T-helper 1 cell (primary cell): ENCODE measurements at places on chromosomes 16 and 17.

DNA sequence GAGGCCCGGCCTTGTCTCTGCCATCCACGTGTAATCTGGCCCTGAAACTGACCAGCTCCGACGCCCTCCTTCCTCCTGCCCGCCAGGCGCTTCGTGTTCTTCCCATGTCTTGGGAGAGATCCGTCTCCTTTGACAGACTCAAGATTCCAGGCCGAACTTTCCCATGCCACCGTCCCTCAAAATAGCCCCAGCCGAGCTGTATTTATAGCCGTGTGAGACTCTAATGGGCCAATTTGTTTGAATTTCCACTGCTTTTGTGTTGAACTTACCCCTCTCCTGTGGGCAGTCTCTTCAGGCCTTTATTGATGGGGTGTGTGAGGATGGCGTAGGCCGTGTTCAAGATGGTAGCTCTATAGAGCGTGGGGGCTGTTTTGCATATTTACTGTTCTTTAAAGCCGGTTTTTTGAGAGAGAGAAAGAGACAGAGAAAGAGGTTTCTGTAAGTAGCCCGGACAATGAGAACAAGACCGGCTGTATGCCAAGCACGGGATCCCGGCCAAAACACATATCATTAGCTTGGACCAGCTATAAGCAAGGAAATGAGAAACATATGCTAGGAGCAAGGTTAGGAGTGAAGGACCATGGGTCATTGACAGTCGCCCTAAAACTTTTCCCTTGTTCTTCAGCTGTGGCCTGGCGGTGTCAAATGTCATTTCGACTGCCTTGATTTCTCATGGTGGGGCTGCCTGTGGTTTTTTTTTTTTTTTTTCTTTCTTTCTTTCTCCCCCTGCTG, 124.5 kb upstream of the ZFHX3 start:
- DNase-seq = no peak

DNA sequence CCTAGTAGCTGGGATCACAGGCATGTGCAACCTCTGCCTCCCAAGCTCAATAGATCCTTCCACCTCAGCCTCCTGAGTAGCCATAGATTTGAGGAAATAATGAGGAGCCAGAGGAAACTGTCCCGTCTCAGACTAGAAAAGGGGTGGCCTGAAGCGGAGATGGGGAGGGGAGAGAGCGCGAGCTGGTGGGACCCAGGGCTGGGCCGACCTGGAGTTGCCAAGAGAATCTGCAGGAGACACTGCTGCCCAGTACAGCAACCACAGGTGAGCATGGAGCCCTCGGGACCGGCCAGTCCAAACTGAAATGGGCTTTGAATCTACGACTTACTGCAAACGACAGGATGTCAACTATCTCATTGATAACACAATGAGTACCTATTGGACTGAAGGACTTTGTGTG, 24.3 kb downstream of the CD300A start:
- no peak for DNase-seq

GRCh38 chr17:46742565-46743270, 75.8 kb downstream of the WNT3 start:
- no peak for DNase-seq

DNA sequence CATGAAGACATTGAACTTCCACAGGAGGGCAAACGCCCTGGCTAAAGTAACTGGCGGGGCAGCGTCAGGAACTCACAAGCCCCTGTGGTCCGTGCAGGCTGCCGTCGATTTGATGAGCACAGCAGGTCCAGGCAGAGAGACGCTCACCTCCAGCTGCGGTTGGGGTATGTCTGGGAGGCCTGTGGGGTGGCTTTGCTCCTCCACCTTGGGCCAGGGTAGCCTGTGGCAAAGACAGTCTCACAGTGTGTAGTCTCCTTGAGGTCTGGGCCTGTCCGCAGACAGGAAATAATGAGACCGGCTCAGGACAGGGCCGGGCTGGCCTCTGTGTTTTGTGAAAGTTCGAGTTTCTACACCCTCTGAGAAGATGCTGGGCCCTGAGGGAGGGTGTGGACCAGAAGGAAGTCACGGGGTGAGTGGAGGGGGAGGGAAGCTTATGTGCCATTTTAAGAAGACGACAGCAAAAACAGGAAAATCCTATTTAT, 103.3 kb downstream of the METRNL start:
- DNase-seq = no peak

- no peak for DNase-seq
Observed at GRCh38 chr16:89571636-89572035, 3.9 kb upstream of the CPNE7 start.

- DNase-seq = no peak
Observed at GRCh38 chr16:55136356-55137150, 187.4 kb upstream of the IRX6 start.

DNA sequence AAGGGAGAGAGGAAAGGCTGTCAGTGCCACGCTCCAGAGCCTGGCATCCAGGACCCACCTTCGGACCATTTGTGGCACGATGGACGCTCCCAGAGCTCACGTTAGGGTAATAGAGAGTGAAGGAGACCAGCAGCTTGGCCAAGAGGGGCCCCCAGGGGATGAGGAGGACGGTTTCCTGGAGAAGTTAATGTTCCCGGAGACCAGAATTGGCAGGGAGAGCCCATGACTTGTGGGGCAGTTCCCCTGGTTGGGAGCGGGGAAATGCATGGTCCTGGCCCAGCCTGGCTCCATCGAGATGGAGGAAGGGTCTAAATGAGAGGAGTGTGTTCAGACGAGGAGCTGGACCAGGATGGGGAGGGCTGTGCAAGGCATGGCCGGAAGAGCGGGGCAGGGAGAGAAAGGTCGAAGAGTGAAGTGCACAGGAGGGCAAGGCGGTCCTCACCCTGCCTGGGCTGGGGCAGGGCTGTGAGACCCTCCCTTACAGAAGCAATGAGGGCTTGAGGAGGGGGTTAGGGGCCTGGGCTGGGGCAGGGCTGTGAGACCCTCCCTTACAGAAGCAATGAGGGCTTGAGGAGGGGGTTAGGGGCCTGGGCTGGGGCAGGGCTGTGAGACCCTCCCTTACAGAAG, 2.9 kb upstream of the HIC1 start:
- no peak for DNase-seq

- DNase-seq = no peak
Observed at GRCh38 chr17:38605411-38605840, 326 bp downstream of the SRCIN1 start.

GRCh38 chr17:76543826-76544545, 4.1 kb downstream of the PRCD start:
- no peak for DNase-seq

- DNase-seq = no peak
Observed at GRCh38 chr17:78434455-78435329, 56.2 kb downstream of the PGS1 start.

GRCh38 chr16:3980253-3981111, 100.0 kb upstream of the CREBBP start:
- no peak for DNase-seq

DNA sequence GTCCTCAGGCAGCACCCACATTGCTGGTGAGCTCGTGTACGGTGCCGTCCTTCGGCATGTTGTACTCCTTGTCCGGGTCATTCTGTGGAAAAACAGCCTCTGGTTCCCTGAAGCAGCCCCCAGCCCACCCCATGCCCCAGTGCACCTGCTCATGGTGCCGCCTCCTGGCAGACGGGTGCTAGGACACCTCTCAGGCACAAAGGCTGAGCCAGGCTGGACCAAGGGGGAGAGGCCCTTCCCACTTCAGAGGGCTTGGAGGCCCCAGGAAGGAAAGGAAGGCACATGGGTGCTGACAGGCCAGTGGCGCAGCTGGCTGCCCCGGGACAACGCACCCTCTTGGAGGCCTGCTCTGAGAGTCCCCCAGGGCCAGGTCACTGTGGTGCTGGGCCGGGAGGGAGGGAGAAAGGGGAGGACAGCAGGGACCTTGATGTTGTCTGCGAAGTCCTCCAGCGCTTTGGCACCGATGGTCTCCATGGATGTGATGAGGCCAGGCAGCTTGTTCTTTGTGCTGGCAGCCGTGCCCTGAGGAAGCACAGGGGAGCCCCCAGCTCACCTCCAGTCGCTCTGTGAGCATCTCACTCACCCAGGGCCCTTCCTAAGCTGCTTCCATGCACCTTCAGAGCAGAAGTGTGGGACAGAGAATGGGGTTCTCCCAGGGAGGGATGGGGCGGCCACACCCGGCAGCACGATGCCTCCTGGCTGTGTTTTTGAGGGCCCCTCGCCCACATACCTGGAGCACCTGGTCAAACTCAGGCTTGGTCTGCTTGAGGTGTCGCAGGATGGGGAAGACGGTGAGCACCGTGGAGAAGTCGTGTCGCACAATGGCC, 9.3 kb downstream of the ZACN start:
- DNase-seq = no peak

- no peak for DNase-seq
Observed at GRCh38 chr17:44081681-44082080, 11.1 kb downstream of the G6PC3 start.

DNA sequence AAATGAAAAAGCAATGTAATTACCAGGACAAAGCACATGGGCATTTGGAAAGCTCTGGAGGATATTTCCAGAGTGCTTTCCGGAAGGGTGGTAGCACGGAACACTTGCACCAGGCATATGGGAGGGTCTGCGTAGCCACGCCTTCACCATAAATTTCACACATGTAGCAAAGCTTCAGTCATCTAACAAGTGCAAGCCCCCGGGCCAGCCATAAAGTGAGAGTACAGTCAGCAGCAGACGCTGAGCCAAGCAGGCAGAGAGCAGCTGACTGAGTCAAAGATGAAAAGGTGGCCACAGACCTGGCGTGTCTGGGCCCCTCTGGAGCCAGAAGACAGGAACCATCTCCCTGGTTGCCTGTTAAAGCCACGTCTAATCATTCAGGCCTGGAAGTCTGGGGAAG, 130.6 kb downstream of the SEC14L1 start:
- DNase-seq = no peak

- no peak for DNase-seq
Observed at GRCh38 chr16:48535369-48535787, 74.6 kb downstream of the N4BP1 start.

- no peak for DNase-seq
Observed at GRCh38 chr16:11004351-11004750, 60.0 kb downstream of the CLEC16A start.

DNA sequence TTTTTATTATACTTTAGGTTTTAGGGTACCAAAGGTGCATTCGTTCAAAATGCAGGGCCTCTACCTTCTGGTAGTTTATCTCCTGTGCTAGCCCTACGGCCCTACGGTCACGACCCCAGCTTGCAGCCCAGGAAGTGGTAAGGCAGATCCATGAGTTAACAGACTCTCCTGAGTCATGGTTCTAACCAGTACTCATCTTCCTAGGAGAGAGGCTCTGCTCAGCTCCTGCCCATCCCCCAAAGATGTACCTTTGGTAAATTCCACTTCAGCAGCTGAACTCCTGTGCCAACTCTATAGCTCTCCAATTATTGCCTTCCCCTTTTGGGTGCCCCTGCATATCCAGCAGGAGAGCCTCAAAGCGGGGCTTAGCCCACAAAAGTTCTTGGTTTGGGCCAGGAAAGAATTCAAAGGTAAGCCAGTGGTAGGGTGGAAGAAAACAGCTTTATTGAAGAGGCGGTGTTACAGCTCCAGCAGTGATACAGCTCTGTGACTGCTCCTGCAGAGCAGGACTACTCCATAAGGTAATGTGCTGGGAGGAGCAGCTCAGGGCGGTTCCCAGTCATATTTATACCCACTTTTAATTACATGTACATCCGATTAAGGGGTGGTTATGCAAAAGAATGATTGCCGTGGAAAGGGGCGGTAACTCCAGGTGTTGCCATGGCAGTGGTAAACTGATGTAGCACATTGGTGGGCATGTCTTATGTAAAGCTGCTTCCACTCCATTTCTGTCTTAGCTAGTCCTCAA, 241.4 kb downstream of the PMP22 start:
- no peak for DNase-seq

DNA sequence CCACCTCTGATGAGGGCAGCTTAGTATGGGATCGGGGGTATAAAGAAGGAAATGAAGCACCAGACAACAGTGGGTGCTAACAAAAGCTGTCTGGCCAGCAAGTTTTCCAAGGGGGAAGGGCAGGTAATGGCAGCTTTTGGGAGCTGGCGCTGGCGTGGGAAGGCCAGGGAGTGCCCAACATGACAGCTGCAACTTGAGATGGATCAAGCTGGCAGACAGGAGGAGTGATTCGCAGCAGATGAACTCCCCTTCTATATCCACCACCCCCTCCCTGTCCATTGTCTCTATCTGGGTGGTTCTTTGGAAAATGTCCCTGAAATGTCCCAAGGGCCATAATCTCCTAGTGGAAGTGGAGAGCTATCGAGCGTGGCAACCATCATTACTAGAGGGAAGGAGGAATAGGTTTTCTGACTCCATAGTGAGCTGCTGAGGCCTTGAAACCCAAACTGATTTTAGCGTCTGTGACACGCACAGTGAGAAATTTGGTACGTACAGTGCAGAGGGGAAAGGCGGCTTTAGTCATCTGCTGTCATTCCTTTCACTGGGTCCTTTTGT, 4.8 kb upstream of the INPP5K start:
- DNase-seq = no peak

DNA sequence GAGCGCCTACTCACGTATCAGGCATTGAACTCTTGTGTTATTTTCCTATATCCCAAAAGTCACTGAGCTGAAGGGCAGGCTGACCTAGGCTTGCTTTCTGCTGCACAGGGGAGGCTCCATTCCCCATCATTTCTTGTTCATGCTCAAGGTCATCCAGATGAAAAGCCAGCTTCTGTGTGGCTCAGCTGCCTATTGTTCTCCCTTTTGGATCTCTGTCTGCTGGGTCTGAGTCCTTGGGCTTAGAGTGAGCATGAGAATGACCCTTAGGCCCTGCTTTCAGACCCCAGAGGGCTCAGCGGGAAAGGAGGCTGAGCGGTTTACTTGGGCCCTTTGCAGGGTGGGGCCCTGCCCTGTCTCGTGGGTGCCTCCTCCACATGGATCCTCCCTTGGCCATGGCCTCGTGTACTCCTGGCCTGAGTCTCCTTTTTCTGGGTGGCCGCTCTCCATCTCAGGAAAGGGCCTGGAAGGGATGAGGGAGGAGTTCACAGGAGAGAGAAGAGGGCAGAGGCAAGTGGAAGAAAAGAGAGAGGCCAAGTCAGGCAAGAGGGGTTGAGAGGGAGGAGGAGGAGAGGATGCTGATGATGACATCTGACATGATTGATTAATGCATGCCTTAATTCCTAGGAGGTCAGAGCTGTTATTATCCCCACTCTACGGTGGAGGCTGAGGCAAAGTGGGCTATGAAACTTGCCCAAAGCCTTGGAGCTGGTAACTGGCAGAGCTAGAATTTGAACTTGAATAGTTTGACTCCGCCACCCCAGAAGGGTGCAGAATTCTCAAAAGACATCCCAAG, 19.8 kb upstream of the MAP3K14 start:
- no peak for DNase-seq

GRCh38 chr17:39450051-39450450, 1.0 kb downstream of the MED1 start:
- DNase-seq = no peak

DNA sequence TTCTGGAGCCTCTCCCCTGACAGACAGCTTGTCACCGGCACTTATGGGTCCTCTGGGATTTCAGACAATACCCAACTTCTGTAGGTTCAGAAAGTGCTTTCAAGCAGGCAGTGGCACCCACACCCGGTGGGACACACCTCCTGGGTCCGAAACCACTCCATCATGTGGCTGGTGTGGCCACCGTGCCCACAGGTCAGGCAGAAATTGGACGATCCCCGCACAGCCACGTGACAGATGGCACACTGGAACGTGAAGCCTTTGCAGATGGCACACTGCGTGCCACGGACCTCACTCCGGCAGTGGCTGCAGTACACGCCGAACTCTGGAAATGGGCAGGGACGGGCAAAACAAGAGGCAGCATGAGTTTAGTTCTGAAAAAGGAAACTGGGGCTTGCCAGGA, 99.5 kb upstream of the FA2H start:
- no peak for DNase-seq

- DNase-seq = no peak
Observed at GRCh38 chr17:53837131-53837530, 14.4 kb downstream of the KIF2B start.
